ENCODE measurements at places on chromosomes 12 and 14.
A peak's percentile ranks its signal among the peaks of the same experiment; 100 is the strongest.

- DNase-seq: no peak
Observed at GRCh38 chr14:59278111-59278510, 89.6 kb downstream of the DAAM1 start.

GRCh38 chr14:74140374-74140850, 55.7 kb downstream of the LIN52 start:
- no peak for DNase-seq

- DNase-seq: no peak
Observed at GRCh38 chr14:104784846-104785707, 10.5 kb downstream of the AKT1 start.

- DNase-seq: no peak
Observed at GRCh38 chr12:57135527-57136326, 7.4 kb downstream of the LRP1 start.

DNA sequence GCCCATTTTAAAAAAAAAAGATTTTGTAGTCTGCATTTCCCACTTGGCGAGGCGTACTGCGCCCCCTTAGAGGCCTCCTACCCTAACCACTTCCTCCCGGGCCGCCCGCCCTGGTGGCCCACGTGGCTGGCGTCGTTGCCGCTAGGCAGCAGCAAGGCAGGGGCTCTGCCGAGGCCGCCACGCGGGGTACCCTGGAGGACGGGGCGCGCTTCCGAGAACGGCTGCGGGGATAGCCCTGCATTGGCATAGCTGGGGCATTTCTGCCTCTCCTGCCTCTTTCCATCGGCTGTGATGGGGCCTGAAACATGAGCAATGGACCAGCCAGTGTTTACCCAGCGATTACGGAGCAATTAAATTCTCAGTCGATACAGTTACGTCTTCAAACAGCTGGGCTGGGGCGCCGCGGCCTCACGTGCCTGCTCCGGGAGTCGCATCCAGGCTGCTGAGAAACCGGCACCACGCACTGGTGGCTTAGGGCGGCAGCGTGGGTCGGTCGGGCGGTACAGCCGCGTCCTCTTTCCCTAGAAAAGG, 38.0 kb downstream of the IQSEC3 start:
- no peak for DNase-seq

DNA sequence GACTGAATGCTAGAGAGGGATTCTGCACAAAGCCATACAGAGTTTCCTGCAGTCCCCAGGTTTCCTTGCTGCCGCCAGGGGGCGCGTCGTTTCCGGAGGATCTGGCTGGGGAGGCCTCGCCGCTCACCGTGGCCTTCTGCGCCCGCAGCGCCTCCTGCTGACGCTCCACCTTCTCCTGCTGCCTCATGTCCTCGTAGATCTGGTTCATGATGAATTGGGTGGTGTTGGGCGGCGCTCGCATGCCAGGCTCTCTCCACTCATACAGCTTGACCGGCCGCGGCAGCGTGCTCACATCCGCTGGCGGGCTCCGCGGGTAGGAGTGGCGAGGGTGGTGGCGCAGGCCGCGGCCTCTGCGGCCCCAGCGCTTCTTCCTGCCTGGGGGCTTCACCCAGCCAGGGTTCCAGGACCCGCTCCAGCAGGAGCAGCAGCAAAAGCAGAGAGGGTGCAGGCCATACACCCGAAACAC, 987 bp downstream of the CCER1 start:
- DNase-seq: no peak

DNA sequence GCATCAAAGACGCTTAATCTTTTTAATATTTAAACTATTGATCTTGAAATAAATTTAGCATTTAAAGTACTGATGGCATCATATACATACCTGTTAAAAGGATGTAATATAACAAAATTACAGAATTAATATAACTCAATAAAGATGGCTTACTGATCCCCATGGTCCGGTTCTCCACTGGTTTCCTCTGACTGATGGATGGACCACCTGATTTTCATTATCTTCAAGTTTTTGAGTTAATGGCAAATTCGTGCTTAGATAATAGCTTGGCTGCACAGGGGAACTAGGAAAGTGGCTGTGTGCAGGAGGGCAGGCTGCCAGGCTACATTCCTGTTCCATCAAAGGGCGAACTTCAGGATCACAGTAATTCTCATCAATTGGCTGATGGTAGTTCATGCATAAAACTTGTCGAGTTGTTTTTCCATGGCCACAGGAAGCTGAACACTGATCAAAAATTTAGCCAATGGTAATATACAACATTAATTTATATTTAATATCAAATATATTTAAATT, 123.9 kb downstream of the ADAMTS20 start:
- no peak for DNase-seq

DNA sequence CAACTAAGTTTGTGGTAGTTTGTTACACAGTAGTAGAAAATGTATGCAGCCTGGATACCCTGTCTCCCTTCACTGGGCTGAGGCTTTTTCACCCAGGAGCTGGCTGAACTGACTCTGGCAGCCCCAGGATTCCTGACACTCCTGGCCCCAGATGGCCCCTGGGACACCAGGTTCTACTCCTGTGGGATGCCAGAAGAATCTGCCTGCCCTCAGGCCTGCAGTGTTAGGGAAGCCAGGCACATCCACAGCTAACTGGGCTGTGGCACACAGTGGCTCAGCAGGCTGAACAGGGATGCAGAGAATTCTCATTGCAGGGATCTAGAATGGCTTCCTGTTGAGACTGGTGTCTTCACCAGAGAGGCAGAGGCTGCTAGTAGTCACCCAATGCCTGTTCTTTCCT, 8.5 kb downstream of the IFI27 start:
- DNase-seq: no peak

- no peak for DNase-seq
Observed at GRCh38 chr12:21129351-21129750, 1.6 kb upstream of the SLCO1B1 start.

DNA sequence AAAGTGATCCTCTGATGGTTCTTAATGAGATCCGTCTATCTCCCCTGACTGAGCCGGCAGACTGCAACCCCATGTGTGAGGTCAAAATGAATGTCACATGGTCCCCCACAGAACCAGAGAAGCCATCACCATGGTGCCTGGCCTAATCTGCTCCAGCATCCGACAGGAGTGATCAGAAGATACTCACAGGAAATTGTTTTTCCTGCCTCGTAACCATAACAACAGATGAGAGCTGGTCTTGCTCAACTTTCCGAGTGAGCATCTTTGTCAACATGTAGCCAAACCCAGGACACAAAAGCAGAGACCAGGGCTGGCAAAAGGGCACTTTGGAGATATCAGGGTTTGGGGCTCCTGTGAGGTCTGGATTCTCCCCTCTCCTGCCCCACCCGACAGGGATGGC, 72.1 kb upstream of the C14orf180 start:
- DNase-seq: no peak

- DNase-seq: no peak
Observed at GRCh38 chr12:107917912-107918800, 143.7 kb downstream of the ASCL4 start.

- DNase-seq: no peak
Observed at GRCh38 chr14:61280526-61281185, 482 bp downstream of the TMEM30B start.

GRCh38 chr14:94773061-94773648, 3.2 kb upstream of the GSC start:
- DNase-seq: no peak

- DNase-seq: no peak
Observed at GRCh38 chr14:103734081-103734888, 18.7 kb downstream of the ZFYVE21 start.

DNA sequence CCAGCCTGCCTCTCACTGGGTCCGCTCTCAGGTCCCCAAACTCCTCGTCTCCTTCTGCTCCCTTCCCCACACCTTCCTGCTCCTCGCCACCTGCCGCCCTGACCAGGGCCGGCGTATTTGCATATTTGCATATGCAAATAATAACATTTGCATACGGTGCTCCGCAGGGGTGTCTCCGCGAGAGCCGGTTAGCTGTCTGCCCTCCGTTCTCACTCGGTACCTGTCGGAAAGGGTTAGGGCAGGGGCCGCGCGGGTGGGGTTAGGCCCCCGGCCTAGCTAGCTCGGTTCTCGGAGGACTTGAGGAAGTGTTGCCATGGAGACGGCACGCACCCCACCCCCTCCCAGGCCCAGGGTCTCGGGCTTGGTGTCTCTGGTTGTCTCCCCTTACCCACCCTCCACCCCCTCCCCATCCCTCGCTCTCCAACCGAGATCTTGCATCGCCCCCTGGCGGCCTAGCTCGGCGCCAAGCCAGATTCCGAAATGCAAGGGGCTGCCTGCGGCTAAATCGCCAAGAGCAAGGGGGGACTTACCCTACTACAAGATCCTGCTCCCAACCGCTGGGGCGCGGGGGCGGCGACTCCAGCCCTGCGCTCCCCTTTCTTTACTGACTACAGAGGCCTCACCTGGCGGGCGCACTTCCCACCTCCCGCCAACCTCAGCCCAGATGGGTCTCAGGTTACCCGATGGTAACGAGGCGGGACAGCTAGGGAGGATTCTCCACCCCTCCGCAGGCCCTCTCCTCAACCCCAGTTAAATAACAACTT, 8.1 kb downstream of the STAC3 start:
- peak; percentile 20 for DNase-seq

- no peak for DNase-seq
Observed at GRCh38 chr14:23530375-23531055, 21.1 kb downstream of the ZFHX2 start.

- no peak for DNase-seq
Observed at GRCh38 chr12:94762259-94762942, 112.0 kb upstream of the TMCC3 start.

GRCh38 chr14:104579507-104579906, at the start of gene C14orf180:
TSS of gene C14orf180 (plus strand) at chr14:104579764. CDS start at chr14:104586431, 6,667 bp downstream.
- no peak for DNase-seq

- no peak for DNase-seq
Observed at GRCh38 chr12:110798461-110798860, 48.3 kb upstream of the CCDC63 start.

DNA sequence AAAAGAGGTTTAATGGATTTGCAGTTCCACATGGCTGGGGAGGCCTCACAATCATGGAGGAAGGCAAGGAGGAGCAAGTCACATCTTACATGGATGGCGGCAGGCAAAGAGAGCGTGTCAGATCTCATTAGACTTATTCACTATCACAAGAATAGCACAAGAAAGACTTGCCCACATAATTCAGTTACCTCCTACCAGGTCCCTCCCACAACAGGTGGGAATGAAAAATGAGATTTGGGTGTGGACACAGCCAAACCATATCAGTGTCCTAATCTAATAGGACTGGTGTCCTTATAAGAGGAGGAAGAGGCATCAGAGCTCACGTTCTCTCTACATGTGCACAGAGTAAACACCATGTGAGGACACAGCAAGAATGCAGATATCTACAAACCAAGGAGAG, 25.9 kb downstream of the DYRK2 start:
- DNase-seq: no peak

GRCh38 chr12:107657133-107657532, 28.5 kb upstream of the PWP1 start:
- no peak for DNase-seq

GRCh38 chr12:3753544-3754284, 805 bp upstream of the CRACR2A start:
- peak; percentile 75 for DNase-seq

DNA sequence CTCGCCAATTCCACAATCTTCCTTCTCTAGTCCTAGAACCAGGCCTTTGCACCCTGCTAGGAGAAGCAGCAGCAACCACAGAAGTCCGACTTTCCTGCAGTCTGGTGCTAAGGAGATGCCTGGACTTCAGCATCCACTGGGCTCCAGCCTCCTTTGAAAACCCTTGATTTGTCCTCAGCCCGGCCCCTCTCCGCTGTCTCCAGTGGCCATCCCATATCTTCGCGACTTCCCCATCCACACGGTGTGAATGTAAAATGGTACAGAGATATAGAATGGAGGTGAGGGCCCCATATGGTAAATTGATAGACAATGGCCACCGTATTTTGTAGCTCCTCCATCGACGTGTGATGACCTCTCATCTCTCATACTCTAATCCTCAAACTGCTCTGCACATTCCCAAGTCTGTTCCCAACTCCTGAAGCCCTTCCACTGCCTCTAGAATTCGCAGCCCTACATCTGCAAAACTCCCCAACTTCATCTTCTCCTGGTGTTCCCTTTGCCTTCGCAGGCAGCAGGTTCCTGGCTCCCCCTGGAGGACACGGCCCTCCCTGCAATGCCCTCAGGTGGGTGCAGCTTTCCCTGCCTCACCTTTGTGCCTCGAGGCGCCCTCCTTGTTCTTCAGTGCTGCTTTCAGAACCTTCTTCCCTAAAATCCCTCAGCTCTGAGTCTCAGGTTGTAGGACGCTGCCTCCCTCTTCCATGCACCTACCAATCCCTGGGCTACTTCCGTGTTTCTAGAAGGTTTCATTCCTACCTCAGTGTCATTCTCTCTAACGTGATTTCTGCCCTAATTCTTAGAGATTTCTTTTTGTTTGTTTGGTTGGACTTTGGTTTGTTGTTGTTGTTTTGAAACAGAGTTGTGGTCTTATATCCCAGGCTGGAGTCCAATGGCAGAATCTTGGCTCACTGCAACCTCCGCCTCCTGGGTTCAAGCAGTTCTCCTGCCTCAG, 36.7 kb downstream of the TMBIM6 start:
- DNase-seq: peak; percentile 17

DNA sequence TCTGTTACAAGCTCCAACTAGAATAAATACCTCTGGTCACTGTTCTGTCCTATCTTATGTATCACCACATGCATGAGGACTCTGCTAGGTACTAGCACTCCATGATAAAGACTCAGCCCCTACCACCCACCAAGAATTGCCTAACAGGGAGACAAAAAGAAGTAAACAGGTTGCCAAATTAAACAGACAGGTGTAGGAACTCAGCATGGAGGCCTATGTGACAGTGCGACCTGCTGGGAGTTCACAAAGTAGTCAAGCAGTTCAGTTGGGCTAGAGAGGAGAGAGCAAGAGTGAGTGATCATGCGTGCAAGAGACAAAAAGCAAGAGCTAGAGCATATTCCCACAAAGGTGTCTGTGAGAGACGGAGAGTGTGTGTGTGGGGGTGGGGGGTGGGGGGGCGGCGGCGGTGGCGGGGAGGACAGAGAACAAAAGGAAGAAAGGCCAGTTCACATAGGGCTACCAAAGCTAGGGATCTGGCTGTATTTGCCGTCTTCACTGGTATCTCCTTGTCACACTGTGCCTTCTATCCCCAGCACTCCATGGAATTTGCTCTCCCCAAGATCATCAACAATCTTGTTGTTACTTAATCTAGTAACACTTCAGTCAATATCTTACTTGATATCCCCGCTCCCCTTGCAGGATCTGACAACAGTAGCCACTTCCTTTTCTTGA, 81.2 kb downstream of the SPPL3 start:
- no peak for DNase-seq

- DNase-seq: peak; percentile 60
Observed at GRCh38 chr14:105060751-105061427, 4.3 kb downstream of the GPR132 start.

DNA sequence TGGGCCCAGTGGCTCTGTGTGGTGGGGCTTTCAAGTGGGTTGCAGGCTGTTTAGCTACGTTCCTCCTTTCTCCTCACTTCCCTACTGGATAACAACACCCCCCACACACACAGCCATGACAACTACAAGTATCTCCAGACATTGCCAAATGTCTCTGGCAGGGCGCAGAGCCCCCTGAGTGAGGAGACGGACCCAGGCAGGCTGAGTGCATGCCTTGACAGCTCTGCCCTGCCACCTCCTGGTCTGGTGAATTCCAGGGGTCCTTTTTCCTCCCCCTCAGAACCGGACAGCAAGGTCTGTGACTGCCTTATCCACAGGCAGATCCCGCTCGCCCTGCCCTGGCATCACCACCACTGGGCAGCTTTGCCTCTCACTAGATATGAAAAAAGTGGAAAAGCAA, 276.5 kb downstream of the TMEM132C start:
- no peak for DNase-seq

All from AML-193 (cell line).